ENCODE measurements at places on chromosomes 7 and 10.

- DNase-seq, result no peak
These were observed 54.8 kb downstream of the MICALL2 start for GRCh38 chr7:1404460-1404809.

DNA sequence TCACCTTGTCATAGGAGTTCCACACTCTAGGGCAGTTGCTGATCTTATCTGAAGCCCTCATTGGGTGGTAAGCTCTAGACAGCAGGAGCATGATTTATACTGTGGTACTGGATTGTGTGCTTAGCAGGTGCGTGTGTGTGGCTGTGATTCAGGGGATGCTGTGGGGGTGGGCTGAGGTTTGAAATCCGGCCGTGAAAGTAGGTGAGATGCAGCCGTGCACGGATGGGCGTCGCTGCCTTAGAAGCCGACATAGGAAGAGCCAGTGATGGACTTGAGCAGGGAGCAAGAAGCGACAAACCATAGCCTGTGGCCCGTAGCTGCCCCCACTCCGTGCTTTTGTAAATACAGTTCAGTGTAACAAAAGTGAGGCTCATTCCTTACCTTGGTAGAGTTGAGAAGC, 38.2 kb downstream of the PROSER2 start:
- DNase-seq, result no peak

DNA sequence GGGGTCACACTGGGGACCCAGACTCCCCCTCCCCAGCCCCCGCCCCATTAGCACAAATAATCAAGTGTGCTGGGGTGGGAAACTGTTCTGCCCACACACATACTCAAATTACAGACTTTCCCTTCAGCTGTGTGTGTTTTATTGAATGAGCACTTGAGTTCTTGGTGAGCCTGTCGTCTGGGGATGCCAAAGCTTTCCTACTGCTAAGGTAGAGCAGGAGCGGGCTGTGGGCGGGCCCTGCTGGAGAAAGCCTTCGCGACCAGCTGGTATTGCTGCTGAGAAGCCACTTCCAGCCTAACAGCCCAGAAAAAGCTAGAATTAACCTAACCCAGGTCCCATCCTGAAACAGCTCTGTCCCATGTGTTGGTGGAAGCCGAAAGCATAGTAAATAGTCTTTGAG, 87.0 kb upstream of the KMT2E start:
- no peak for DNase-seq

GRCh38 chr10:14259696-14260566, 70.8 kb downstream of the FRMD4A start:
- DNase-seq, result no peak

DNA sequence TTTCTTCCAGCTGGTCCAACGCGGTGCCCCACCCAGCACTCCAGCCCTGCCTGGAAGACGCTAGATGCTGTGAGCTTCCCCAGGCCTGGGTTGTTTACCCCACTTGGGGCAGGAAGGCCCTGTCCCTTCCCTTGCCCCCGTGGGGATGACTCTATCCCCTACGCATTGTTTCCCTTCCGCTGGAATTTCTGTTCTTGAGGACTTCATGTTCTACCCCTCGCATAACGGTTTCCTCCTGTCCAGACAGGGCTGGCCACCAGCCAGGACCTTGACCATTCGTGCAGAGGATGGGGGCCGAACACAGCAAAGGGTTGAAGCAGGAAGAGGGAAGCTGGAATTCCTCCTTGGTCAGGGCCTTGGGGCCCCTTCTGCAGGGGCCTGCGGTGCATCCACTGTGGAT, 14.7 kb upstream of the SERPINE1 start:
- DNase-seq, result no peak

DNA sequence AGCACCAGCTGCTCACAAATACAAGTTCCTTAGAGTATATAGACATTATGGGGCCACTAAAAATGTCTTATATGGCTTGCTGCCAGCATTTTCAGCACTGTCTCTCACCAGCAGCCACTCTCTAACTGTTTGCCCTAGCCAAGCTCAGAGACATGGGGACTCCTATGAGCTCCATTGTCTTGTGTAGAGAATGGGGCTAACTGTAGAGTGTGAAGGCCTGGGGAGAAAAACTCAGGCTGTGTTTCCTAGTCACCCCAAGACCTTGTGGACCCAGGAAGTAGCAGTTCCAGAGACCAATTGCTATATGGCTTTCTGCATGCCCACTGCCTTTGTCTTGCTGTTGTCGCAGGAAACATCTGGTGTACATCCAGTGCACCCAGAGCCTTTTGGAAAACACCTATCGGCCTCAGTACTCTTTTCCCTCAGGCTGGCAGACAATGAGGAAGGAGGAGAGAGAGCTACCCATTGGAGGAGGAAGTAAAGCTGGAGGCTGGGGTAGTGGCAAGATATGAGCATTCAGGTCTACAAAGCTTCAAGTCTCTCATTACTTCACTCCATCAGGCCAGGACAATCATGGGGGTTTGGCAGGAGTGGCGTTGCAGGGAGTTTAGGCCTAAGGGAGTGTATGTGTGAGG, 28.4 kb downstream of the ENTPD1 start:
- DNase-seq, result no peak

DNA sequence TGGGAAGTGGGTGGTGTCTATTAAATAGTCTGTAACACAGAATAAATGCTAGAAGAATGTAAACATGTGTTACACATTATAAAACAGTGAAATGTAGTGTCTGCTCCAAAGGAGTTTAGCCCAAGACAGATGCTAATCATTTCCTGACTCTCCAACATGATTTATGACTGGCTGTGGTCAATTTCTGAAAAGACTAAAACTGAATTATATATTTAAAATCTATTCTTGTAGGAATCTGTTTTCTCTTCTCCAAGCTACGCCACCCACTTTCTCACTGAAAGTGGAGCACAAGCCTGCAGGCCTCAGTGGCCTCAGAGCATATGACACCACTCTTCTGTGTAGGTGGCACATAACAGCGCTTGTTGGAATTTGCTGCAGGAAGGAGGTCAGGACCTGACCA, 44.4 kb downstream of the CTTNBP2 start:
- DNase-seq, result no peak

- no peak for DNase-seq
These were observed 384.6 kb upstream of the ADARB2 start for GRCh38 chr10:2121929-2122328.

DNA sequence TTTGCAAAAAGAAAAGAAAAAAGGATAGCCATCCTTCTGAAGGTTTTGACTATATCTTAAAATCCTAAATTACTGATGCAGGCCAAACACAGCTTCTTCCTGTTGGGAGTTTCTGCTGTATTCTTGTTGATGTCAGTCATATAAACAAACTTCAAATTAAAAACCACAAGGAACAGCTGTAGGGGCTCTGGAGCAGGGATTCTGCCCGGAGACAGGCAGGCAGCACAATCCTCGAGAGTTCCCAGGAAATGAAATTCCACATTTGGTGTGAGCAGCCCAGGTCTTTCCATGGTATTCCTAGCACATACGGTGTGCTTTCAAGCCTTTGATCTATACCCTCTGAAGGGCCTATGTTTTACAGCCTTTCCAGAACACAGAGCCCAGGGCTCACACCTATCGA, 43.2 kb downstream of the INSYN2A start:
- DNase-seq, result no peak

DNA sequence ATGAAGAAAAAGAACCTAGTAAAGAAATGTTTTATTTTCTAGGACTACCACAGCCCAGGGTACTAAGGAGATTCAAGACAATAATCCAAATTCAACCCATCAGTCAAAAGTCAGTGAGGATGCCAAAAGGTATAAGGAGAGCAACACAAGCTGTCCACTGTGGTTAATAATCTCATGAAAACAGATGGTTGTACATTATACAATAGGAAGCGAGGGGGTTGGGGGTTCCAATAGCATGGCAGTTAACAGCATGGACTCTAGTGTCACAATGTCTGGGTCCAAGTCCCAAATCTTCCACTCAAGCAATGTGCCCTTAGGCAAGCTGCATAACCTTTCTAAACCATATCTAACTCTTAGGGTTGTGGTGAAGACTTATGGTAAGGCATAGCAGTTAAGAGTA, 35.1 kb downstream of the BRAF start:
- DNase-seq, result no peak

GRCh38 chr7:132053871-132054270, 497.4 kb upstream of the PODXL start:
- no peak for DNase-seq

GRCh38 chr10:12388671-12389070, 39.3 kb downstream of the CAMK1D start:
- DNase-seq, result no peak

- no peak for DNase-seq
These were observed 23.0 kb downstream of the GNAT3 start for GRCh38 chr7:80488851-80489370.

GRCh38 chr10:61835946-61836887, 65.3 kb upstream of the ARID5B start:
- DNase-seq, result no peak

DNA sequence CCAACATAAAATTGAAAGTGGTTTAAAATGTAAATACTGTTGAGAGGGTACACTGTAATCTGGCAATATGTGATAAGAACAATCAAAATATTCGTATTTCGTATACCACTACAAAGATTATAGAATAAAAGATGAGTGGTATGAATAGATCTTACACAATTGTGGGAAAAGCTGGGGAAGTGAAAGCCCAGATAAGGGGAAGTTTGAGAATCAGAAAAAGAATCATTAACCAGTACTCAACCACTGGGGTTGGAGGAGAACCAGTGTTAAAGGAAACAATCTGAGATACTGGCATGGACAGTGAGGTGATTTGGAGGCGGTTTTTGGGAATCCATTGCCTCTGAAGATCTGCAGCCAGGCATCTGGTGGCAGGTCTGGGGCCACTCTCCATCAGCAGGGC, 59.7 kb upstream of the CDK14 start:
- no peak for DNase-seq

- DNase-seq, result no peak
These were observed 568.1 kb upstream of the LRRN3 start for GRCh38 chr7:110522761-110523200.

- DNase-seq, result no peak
These were observed 82.0 kb downstream of the FGFR2 start for GRCh38 chr10:121516093-121516865.

DNA sequence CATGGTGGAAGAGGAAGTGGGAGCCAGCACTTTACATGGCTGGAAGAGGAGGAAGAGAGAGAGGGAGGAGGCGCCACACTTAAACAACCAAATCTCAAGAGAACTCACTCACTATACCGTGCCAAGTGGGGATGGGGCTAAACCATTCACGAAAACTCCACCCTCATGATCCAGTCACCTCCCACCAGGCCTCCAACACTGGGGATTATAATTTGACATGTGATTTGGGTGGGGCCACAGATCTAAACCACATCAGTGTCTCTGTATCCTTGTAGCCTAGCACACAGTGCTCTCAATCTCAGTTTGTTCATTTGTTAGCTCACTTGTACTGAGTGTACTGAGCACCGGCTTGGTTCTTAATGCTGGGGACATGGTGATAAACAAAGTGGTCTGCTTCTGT, 228.3 kb downstream of the BUB3 start:
- no peak for DNase-seq

All from stimulated activated CD4-positive, alpha-beta T cell treated with anti-CD3 and anti-CD28 coated beads, Interleukin-15, amount 100 ng/mL, for 1 hour (primary cell).